Stimulated activated CD8-positive, alpha-beta memory T cell treated with anti-CD3 and anti-CD28 coated beads, Interleukin-2, amount 100 ng/mL, for 48 hours (primary cell): ENCODE measurements at places on chromosomes 3 and 15.

GRCh38 chr3:8069471-8069870 is 432.2 kb upstream of the LMCD1 start:
- DNase-seq, result no peak

GRCh38 chr3:18481946-18482548 is 56.9 kb upstream of the SATB1 start:
- DNase-seq, result no peak

DNA sequence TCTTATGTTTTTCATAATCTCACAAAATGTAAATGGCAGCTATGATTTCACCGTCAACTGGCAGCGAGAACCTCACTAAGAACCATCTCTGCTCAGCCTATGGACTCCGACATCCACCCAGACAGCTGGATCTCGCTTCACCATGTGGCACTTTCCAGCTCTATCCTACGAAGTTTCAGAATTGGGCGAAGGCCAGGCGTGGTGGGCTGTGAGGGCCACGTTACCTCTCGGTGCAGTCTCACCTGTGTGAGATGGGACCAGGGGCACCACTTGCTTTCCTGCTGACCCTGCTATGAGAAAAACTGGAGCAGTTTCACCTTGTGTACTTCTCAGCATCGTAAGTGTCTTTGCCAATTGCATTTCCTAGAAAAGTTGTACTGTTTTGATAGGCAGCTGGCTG is 32.3 kb downstream of the CHDH start:
- DNase-seq, result no peak

GRCh38 chr3:34319881-34320280 is 521.5 kb downstream of the PDCD6IP start:
- no peak for DNase-seq

DNA sequence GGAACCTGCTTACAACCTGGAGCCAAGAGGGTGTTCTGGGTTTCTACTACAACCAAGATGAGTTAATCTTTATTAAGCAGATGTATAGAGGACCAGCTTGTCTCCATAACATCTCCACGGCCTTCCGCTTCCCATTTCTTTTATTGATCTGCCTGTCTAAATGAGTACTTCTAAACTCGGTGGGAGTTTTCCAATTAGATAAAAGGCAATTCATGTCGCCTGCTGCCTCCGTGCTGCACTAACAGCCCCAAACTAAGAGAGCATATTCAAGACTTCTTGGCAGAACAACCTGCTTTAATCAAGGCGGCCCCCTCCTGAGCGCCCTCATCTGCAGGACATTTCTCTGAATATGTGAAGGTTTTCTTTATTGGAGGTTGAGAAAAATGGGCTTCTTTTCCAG is 270.1 kb downstream of the PDCD6IP start:
- DNase-seq, result no peak

- DNase-seq, result no peak
These were observed 101.3 kb upstream of the ATP11B start for GRCh38 chr3:182692021-182692420.

GRCh38 chr15:32987067-32987466 is 207.4 kb downstream of the FMN1 start:
- DNase-seq, result no peak

- DNase-seq, result no peak
These were observed 183.6 kb downstream of the XXYLT1 start for GRCh38 chr3:195087328-195087727.

GRCh38 chr3:88398581-88398980 is 248.8 kb downstream of the C3orf38 start:
- no peak for DNase-seq

GRCh38 chr15:51621155-51621765 is 1.3 kb downstream of the DMXL2 start:
- DNase-seq, result no peak

DNA sequence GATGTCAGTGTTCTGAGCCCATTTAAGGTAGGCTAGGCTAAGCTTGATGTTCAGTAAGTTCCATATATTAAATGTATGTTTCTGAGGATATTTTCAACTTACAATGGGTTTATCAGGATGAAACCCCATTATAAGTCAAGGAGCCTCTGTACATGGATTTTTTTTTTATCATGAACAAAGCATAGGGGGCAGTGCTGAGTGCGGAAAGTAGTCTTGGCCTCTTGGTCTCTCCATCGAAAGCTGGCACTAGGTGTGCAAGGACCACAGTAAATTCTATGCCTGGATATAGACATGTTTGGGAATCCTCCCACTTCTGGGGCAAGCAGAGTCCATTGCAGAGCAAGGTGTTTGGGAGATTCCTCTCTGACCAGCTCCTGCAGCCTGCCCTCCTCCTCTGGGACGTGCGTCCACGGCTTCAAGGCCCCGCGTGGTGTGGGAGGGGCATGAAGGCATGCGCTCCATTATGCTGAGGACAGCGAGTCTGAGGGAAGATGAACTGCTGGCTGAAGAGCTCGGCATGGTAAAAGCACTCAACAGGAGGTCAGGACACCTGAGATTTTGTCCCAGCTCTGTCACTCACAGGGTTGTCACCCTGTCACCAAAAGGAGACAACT is 122.9 kb upstream of the LIPC start:
- DNase-seq, result no peak

GRCh38 chr15:79027532-79028410 is 62.8 kb downstream of the RASGRF1 start:
- no peak for DNase-seq

DNA sequence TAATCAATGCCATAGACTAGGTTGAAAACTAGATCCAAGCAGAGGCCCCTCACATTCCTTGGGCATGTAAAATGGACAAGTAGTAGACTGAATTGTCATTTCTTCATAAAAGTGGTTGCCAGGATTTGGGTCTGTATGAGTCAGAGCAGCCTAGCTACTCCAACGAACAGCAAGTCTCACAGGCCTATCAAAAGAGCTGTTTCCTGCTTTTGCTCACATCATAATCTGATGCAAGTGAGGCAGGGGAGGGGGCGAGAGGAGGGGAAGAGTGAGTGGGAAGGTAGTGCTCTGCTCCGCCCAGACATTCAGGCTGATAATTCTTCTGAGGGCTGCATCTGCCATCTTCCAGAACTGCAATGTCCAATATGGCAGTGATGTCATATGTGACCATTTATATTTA is 228.9 kb upstream of the PRICKLE2 start:
- DNase-seq, result no peak

- no peak for DNase-seq
These were observed 120.7 kb upstream of the TOPAZ1 start for GRCh38 chr3:44120721-44121582.

DNA sequence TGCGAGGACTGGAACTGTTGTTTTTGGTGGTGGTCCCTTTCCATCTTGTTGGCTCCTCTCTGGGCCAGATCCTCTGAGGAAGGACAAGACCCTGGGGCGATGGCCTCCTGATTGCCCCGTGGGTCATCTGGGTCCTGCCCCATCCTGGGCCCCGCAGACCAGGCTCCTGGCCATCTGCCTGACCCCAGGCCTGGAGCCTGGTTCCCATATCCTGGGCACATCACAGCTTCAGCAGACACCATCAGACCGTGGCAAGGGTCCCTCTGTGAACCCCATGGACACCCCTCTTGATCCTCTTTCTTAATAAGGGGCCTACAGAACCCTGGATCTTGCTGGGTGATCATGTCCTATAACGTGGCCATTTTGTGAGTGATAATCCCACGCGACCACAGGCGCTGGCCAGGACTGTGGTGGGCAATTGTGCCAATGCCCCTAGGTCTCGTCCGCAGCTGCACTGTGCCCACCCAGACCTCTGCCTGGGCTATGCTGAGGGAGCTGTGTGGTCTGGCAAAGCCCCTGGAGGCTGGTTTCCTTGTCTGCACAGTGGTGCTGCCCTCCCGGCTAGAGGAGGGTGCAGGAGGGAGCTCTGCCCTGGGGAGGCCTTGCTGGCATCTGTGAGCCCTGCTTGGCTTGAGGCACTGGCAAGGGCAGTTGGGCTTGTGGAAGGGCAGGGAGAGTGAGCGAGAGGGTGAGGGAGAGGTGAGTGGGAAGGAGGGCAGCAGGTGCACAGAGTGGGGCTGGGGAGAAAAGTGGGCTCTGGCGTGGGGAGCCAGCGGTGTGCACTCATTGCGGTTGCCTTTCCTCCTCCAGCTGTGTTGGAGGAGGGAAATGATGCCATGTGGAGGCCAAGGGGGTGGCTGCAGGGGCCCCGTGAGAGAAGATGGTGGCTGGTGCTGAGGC is 53.1 kb upstream of the PRR23E start:
- no peak for DNase-seq

DNA sequence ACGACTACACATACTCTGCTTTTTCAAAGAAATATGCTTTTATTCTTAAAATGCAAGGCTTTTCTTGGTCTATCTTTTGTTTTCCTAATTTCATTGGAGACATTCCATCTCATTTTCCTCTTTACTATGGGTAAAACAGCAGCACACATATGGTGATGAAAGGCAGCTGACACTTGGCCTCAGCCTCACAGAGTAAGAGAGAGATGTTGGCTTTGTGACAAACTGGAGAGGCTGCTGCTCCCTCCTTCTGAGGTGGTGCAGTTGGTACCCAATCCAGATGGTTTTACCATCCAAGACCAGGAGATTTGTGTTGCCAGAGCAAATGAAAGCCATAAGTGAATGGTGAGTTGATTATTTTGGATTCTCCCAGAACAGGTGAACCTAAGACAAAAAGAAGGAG is 13.2 kb upstream of the SLC2A2 start:
- no peak for DNase-seq

DNA sequence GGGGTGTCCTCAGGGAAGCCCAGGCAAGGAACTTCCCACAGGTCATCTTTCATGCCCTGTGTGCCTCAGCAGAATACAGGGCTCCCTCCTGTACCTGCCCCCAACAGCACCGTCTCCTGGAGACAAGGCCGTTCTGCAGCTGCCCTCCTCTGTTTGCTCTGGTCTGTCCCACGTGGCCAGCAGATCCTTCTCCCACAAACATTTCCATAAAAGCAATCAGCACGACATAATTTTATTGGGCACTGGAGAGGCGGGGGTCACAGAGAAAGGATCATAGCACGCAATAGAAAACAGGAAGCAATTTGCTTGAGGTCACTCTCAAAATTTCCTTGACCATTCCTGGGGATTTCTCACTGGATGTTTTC is 29.4 kb downstream of the STARD5 start:
- no peak for DNase-seq

DNA sequence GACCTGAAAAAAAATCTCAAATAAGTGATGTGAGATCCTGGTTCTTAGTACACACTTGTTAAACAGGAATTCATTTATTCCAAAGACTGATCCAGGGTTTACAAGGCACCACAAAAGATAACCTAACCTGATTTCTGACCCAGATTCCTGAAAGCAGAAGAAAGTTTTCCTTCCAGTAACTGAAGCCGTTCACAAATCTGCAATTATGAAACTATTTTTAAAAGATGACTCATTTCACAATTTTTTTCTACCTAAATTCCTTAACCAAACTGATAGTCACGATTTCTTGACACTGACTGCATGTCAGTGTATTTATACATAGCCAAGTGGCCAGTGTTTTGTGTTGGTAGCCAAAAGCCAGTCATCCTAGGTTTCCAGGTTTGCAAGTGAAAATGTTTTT is 17.1 kb downstream of the SLC9A9 start:
- no peak for DNase-seq

DNA sequence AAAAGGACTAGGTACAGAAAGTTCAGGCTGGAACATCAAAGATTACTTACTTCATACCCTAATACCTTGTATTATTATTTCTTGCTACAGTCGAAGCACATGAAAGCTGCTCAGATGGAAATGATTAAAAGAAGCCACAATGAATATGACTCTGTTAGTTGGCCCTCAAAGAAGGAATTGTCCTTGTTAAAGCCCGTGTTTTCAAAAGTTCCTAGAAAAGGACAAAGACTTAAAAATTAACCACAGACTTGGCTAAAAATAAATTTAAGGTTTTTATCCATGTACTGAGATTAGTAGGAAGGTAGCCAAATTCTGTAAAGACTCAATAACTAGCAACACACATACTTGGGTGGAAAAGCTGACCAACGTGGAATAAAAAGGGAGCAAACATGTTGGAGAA is 251.0 kb upstream of the RARB start:
- DNase-seq, result no peak

GRCh38 chr15:47437491-47437890 is 279.8 kb upstream of the SEMA6D start:
- no peak for DNase-seq

GRCh38 chr3:150861851-150862250 is 43.4 kb downstream of the MINDY4B start:
- DNase-seq, result no peak

- no peak for DNase-seq
These were observed 189.7 kb downstream of the CDIN1 start for GRCh38 chr15:36769098-36769497.

DNA sequence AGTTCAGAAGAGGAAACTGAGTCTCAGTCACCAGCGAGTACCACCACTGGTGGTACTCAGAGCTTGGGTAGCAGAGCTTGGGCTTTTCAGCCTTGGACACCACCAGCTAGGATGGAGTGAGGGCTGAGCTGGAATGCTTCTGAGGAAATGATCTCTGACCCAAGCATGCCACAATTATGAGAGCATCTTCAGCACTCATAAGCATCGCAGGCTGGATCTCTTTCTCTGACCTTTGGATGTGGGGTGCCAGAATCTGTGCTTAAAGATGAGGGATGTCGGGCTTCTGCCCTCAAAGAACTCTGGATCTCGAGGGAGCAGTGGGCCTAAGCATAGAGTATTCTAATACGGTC is 36.4 kb downstream of the ZNF710 start:
- no peak for DNase-seq

GRCh38 chr3:93931597-93932229 is 42.0 kb downstream of the PROS1 start:
- no peak for DNase-seq

DNA sequence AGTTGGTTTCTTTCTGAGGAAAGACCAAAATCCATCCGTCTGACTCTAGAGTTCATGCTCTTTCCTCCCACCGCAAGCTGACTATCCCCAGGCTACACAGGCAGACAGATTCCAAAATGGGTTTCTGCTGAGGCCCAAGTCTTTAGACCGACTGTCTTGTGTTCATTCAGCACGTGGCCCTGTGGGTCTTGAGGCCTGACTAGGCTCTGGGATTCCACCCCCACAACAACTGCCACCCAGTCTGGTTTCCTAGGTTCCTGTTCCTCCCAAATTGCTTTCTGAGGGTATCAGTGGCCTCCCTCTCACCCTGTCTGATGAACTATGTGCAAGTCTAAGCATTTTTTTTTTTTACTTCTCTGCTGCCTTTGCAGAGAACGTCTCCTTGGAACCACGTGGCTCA is 67.7 kb downstream of the CYP19A1 start:
- DNase-seq, result no peak

DNA sequence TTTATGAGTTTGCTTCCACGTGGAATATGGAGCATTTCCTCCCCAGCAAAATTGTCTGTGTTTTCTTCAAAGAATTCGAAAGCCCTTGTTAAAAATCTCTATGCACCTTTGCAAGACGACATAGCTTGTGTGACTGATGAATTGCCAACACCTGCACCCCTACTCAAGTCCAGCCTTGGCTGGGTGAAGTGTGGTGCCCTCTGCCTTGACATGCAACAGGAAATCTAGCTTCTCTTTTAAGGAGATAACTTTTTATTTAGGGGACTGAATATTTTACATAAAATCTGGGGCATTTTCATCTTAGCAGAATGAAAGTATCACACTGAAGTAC is 647 bp downstream of the HMG20A start:
- no peak for DNase-seq

DNA sequence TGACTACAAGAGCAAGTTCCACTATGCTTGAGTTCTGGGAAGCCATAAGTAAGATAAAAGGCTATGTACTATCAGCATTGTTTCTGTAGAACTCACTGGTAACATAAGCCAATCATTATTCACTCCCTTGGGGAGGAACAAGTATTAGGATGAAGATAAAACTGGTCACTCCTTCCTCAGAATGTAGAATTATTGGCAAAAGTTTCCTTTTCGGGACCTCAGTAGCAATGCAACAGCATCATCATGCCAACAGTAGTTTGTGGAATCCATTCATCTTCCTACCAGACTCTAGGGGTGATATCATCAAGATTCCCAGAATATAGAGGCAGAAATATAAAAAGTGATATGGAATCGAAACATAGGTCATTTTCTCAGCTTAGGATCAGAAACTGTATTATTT is 209.5 kb downstream of the PLOD2 start:
- no peak for DNase-seq
